ENCODE measurements at places on chromosomes 12 and 14.

- no peak for DNase-seq
Observed at GRCh38 chr12:102010265-102010994, 51.4 kb downstream of the WASHC3 start.

DNA sequence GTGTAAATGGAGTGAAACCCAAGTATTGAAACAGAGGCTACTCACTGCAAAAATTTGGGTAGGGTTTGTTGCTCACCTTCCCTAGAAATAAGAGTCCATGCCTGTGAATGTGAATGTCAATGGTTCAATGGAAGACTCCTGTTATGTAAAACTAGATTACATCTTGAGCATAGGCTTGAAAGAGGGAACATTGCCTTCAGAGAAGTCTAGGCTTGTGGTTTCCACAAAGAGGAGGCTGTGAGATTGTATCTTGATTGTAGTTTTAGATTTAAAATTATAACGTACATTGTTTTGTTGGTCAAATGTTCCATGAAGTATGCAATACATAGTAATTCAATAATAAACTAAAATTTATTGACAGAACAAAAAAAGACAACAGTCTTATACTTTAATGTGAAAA, 413.7 kb upstream of the RPL10L start:
- DNase-seq: no peak

GRCh38 chr12:44748950-44749468, 127.1 kb downstream of the NELL2 start:
- DNase-seq: no peak

- no peak for DNase-seq
Observed at GRCh38 chr12:89793946-89794345, 85.3 kb upstream of the ATP2B1 start.

GRCh38 chr12:87310126-87310525, 719.1 kb downstream of the C12orf50 start:
- DNase-seq: no peak

GRCh38 chr12:72338437-72338836, 66.3 kb downstream of the TRHDE start:
- DNase-seq: no peak

GRCh38 chr12:110582276-110583136, 612 bp downstream of the PPTC7 start:
- DNase-seq: peak; percentile 45

DNA sequence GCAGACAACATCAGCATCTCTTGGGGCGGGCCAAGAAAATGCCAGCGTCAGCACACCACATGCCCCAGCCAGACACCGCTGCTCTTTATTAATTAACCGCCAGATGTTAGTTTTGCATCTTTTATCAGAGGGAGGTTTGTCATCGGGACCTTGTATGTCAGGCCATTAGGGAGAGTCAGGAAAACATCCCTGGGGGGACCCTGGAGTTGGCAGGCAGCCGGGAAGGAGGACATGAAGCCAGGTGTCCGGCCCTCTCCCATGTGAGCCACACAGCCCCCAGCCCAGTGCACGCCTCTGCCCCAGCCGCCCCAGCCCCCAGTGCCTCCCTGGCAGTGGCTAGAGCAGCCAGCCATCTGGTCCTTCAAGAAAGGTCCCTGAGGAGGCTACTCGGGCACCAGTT, 56.9 kb upstream of the FAM222A start:
- no peak for DNase-seq

DNA sequence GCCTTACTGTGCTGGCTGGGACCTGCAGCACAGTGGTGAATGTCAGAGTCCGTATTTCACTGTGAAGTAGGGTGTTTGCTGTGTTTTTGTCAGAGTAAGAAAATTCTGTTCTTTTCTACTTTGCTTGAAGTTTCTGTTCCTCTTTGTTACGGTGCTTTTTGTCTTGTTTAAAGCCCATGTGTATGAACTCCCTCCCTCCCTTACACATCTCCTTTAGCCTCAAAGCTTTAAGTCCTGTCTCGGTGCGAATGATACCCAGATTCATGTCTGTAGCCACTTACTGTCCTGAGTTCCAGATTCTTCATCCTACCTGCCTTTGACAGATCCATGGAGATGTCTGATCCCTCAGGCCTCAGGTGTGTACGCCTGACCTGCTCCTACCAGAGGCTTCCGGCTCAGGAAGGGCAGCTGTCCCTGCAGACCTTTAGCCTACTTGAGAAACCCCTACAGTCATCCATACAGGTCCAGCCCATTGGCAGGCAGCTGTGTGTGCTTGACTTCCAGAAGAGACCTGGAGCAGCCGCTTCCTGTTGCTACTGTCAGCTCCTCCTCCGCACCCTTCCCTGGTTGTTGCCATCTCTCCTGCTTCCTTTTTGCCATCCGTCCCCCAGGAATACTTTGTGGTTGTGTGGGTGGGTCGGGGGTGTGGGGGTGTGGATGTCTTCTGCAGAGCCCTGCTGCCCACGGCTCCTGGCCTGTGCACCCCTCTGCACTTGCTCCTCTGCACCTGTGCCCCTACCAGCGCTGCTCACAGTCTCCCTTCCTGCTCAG, 72.9 kb downstream of the DDX51 start:
- DNase-seq: no peak

All from neuronal stem cell (in vitro differentiated cells).